ENCODE measurements at places on chromosomes 13 and 19. TPM values are rescaled to one million over a fixed set of nuclear protein-coding genes. Genes with fewer than 3 reads are reported as not detected.

Gene CYSLTR2
- 3.9 TPM for total RNA-seq

Gene NKG7
- total RNA-seq: not detected

DNA sequence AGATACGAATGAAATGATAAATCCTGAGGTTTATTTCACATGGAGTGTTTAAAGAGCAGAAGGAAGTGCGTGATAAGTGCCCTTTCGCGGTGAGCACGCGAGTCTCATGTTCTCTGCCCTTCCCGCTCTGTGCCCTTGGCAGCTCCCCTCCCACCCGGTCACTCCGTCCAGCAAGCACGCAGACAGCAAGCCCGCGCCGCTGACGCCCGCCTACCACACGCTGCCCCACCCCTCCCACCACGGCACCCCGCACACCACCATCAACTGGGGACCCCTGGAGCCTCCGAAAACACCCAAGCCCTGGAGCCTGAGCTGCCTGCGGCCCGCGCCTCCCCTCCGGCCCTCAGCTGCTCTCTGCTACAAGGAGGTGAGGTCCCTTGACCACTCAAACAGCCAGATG lies 37.4 kb upstream of the TEX29 start:
- DNase-seq: no peak

DNA sequence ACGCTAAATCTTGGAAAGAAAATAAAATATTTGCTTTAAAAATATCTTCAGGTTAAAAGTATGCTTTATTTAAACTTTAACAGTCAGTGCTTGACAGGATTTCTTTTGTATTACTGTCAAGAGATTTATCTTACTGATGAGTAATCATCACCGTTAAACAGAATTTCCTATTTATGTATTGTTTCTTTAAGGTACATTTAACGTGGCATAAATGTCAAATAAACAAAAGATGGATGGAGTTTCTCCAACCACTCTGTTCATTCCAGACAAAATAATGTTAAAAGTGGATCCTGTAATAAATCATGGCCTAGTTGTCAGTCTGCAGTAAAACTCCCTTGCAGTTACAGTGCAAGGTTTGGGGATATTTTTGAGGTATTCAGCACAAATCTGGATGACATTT lies 298.3 kb downstream of the DIAPH3 start:
- DNase-seq: no peak

- no peak for DNase-seq
These were observed 6.4 kb downstream of the POLR1D start for GRCh38 chr13:27628081-27628480.

Data from mesothelial cell of epicardium (in vitro differentiated cells).